ENCODE measurements at places on chromosomes 3 and 15.

DNA sequence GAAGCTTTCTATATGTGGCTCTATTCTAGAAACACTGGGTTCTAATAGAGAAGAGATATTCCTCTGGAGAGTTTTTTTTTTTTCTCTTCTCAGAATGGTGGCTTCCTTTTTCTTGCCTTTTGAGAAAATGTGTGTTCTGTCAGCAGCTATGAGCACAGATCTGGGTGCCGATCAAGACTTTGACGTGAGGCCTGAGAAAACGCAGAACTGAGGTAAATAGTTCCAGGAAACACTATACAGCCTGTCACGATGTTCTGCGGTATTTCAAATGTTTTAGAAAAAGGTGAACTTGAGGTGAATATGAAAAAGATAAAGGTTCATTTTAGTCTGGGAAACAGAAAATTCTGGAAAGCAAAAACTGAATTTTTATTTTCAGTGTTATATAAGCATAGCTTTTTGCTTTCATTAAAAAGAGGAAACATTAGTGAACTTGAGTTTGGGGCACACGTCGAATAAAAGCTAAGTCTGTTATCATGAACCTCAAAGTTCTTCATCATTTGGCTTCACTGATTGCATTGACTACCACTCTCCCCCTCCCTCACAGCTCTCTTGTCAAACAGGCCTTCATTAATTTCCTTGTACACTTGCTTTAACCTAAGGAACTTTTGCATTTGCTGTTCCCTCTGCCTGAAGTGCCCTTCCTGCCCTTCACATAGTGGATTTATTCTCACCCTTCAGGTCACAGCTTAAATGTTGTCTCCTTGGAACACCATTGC, 265.1 kb downstream of the NFKBIZ start:
- DNase-seq, result no peak

- no peak for DNase-seq
Observed at GRCh38 chr15:64209680-64210334, 47.0 kb upstream of the PPIB start.

GRCh38 chr15:82040862-82041261, 5.0 kb downstream of the MEX3B start:
- DNase-seq, result no peak

DNA sequence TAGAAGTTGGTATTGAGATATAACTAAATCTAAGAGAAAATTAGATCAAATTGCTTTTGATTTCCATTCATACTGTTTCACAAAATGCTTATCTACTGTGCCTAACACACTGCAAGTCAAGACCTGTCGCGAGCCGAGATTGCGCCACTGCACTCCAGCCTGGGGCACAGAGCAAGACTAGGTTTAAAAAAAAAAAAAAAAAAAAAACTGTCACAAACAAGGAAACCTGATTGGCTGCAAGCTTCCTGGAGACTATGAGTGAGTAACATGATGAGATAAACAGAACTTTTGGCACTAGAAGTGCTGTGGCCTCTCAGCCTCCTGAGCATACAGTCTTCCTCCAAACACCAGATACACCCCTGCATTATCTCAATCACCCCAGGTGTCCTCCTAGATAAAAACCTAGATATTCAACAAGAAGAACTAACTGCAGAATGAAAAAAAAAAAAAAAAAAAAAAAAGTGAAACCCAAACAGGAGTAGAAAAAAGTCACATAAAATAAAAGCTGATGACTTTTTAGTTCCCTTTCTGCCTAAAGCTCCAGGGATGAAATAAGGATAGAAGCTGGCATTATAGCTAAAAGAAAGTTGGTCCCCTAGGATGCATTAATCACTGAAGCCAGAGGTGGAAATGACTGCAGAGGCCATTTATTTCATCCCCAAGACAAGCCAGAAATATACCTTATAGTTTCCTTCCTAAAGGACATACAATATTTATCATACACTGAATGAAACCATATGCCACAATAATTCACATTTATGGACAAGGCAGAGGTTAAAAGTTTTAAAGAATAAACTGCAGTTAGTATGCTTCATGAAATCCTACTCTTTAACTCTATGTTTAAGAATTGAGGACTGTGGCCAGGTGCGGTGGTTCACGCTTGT, 82.4 kb downstream of the P3H2 start:
- DNase-seq, result no peak

- DNase-seq, result no peak
Observed at GRCh38 chr3:23094412-23094811, 108.7 kb upstream of the UBE2E2 start.

GRCh38 chr15:64856429-64857145, 14.9 kb downstream of the PLEKHO2 start:
- DNase-seq, result no peak

DNA sequence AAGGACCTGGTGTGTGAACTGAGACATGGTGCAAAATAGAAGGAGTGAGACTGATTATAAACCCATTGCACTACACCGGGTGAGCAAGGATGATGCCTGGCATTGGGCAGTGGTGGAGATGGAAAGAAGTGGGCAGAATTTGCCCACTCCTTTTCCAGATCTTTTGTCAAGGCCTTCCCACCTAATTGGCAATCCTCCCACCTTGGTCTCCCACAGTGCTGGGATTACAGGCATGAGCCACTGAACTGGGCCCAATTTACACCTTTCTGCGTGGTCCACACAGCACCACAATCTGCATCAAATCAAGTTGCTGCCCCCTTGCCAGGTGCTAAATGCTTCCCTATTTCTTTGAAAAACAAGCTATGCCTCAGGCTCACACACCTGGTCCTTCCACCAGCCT, 5.4 kb downstream of the FBXO40 start:
- DNase-seq, result no peak

DNA sequence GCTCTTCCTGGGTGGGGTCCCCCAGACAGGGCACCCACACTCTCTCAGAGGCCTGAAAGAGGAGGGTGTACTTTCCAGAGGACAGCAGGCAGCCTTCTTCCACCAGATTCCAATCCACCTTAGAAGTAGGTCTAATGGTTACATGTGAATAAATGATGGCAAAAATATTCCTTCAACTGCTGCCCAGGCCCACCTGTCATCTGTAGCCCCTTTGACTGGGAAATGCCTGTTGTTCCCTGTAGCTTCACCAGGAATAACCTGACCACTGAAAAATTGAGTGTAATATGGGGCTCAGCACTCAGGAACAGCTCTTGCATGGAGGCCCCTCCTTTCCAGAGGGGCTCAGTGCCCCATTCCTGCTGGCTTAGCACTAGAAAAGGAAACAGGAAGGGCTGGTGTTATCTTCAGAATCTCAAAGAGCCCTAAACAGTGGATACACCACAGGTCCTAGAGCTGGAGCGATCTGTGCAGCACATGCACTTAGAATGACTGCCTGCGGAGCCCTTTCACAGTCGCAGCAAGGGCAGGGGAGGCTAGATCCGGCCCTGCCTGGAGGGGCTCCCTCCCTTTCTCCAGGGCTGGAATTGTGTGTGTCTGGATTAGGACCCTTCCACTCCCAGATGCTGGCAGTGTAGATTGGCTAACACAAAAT, 32.1 kb downstream of the SLC22A14 start:
- DNase-seq, result no peak

- no peak for DNase-seq
Observed at GRCh38 chr3:124172283-124172682, 180.4 kb upstream of the ROPN1 start.

DNA sequence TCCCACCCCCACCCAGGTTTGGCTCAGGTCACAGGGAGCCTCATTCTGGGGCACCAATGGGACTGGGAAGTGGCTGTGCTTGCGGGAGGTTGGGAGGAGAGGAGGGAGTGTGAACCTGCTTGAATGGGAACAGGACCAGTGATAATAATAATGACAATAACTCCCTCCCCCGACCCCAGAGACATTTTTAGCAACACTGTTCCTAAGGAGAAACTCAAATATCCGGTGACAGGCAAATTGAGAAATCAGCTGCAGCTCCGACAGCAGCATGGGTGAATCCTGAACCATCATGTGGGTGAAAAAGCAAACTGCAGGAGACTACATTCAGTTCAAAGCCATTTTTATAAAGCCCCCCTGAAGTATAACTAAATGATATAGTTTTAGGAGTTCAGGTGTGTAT, 11.6 kb upstream of the RPL29 start:
- no peak for DNase-seq

GRCh38 chr3:131602011-131602779, 99.4 kb upstream of the MRPL3 start:
- DNase-seq, result no peak

- DNase-seq, result no peak
Observed at GRCh38 chr3:48950051-48950450, 31.4 kb downstream of the ARIH2 start.

GRCh38 chr3:128547368-128547987, 54.5 kb upstream of the GATA2 start:
- DNase-seq, result no peak

DNA sequence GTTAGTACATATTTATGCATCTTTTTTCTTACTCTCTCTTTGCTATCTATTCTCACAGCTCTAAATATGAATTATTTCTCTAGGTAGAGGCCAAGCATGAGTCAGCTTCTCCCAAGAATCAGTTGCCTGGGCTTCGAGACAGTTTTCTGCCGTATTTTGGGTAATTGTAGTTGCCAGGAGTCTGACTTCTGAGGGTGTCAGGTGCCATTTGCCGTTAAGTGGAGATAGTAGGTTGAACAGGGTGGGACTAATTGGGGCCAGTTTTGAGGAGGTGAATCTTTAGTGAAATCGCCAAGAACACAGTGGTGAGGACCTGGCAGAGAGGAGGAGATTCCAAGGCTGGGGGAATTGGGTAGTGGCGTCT, 7.8 kb upstream of the NRROS start:
- DNase-seq, result no peak

DNA sequence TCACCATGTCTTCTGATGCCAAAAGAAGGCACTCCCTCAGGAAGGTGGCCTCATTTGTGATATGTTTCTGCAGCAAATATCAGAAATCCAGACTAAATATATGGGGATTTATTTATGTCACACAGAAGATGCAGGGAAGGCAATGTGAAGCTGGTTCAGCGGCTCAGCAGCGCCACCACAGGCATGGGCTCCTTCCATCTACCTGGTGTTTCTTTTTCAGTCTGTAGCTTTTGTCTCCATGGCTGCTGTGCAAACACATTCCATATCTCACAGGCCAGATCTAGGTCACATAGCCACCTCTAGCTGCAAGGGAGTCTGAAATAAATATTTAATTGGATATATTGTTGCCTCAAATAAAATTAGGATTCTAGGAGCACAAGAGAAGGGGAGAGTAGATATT, 502.1 kb upstream of the IL12A start:
- no peak for DNase-seq

DNA sequence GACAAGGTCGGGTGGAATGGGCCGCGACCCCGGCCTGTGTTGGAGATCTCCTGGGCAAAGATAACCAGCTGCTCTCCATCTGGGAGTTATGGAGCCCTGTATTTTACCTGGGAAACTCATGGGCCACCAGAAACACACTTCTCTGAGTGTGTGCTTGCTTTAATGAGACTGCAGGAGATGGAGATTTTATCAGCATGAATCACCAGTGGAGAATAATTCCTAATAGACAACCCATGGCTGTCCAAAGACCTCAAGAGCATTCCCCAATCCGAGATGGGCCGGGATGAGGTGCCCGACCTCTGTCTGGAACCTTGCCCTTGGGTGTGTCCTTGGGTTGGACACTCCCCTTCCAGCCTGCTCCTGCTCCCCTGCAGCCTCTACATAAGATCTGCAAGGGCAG, 389.3 kb downstream of the GABRG3 start:
- no peak for DNase-seq

DNA sequence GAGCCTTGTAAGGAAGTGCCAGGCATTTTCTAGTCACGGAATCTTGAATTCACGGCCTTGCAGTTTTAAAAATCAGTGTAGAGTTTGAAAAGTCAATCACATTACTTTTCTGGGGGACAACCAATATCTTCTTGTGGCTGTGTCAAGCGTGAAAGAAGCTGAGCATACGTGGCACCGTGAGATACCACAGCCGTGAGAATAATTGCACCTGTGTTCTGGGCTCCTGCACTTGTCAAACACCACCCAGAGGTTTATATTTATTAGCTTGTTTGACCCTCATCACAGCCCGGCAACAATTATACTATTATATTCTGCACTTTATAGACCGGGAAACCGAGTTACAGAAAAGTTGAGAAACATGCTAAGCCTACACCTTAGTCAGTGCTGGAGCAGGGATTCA, 45.2 kb downstream of the ARRDC4 start:
- DNase-seq, result no peak

GRCh38 chr15:98342911-98343310, 305.4 kb upstream of the IGF1R start:
- no peak for DNase-seq

GRCh38 chr15:48177766-48178647, at the start of gene MYEF2:
TSS of gene MYEF2 (minus strand) at chr15:48178295. CDS start at chr15:48178237, 58 bp downstream.
- peak; percentile 27 for DNase-seq

GRCh38 chr3:196638861-196639482, 522 bp upstream of the NRROS start:
- DNase-seq, result no peak

GRCh38 chr3:142973217-142974009, 9.9 kb upstream of the PAQR9 start:
- no peak for DNase-seq

DNA sequence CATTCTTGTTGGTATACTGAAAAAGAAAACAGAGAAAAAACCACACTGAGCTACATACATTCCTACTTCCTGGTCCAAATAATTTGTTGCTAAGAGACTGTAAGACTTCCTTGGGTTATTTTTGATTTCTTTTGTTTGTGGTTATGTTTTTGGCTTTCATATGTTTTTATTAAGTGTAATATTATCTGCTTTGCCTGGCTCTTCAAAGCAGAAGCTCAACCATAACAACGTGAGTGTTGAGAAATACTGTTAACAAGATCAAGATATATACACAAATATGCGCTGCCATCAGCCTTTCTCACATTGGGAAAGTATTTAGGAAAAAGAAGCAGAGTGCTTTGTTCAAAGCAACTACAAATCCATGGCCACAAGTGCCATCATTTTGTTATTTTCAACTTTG, 556.2 kb upstream of the CBLB start:
- DNase-seq, result no peak

DNA sequence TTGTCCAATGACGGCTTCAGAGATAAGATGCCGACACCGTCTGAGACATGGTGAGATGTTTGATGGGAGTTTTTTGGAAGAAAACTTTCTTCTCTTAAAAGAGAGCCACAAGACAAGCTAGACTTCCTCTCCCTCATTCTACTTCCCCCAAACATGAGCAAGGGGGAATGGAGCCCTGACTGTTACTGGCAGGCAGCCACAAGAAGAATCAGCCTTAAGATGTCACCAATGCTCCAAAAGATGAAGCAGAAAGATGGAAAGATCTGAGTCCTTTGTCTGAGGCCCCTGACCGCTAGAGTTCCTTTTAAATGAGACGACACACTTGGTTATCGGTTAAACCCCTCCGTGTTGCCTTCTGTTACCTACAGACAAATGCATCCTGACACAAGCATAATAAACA, 108.7 kb downstream of the ST8SIA2 start:
- DNase-seq, result no peak

GRCh38 chr3:5191555-5192304, 4.2 kb downstream of the EDEM1 start:
- DNase-seq, result no peak

All from stimulated activated CD4-positive, alpha-beta T cell treated with anti-CD3 and anti-CD28 coated beads, Interleukin-1b, Interleukin-23, amount 100 ng/mL, for 1 hour (primary cell).